CD8-positive, alpha-beta memory T cell (primary cell): ENCODE measurements at places on chromosomes 7 and 10.

DNA sequence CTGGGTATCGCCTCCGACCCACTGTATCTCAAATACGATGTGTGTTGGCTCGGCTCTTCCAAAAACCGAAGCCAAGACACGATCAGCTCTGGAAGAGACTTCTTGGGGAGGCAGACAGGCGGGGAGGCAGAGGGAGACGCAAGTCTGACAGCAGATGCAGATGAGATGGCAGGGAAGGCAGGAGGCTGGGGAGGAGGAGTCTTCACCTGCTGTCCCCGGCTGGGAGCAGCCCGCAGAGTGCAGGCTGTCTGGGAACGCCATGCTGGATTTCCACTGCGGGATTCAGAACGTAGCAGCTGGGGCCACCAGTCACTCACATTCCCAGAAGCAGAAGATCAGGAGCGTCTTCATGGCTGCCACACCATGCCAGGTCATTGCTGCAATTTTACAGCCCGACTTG is 29.4 kb downstream of the CTBP2 start:
- DNase-seq, result no peak

GRCh38 chr7:102146122-102146521 is 140.5 kb upstream of the SH2B2 start:
- DNase-seq, result no peak

GRCh38 chr10:50379616-50380015 is 128.3 kb upstream of the ASAH2 start:
- no peak for DNase-seq

DNA sequence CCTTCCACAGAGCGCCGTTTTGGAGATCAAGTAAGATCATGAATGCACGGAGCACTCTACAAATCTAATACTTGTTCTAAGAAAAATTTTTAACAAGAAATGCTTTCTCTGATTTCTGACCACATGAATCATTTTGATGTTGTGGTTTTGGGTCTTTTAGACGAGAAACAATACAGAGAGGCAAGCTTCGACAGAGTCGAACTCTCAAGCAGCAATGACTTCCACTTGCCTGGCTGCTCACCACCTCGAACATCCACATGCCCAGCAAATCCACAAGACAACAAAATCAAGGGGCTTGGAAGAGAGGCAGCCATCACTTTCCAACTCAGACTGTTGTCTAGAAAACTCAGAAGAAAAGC is 69.4 kb upstream of the GSDME start:
- peak; percentile 26 for DNase-seq

DNA sequence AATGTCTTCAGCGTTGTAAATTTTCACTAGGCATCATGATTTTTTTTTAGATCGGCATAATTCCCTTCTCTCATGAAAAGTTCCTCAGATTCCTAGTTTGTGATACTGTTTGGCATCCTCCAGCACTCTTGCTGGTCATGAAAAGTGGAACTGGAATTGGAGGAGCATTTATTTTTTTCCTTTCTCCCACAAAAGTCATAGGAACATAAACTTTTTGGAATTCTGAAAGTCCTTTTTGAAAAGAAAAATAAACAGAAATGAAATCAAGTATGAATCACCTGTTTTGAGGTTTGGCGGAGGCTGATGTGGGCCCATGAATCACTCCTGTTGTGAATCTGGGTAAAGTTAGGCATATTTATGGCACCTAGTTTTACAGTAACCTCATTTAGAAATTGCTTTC is 17.7 kb downstream of the CACNB2 start:
- DNase-seq, result no peak

- DNase-seq, result no peak
Observed at GRCh38 chr10:94213980-94214379, 148.8 kb downstream of the NOC3L start.

DNA sequence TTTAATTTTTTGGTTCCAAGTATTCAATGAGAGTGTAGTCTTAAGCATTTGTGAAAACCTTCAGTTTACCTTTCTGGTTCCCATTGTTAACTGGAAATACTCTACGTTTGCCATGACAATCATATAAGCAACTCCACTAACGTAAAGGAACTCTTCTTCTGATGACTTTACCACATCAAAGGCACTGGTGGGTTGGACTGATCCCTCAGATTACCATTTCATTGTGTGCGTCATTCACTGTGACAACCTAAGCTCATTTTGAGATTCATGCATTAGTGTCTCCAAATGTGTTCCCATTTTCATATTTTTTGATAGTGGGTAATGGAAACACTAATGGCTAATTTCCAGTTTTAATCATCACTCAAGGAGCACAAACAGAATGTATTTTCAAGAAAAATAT is 119.9 kb upstream of the COL1A2 start:
- no peak for DNase-seq

- DNase-seq, result no peak
Observed at GRCh38 chr10:69738071-69738470, 63.6 kb upstream of the COL13A1 start.

GRCh38 chr10:124124769-124125161 is 31.4 kb upstream of the CHST15 start:
- DNase-seq, result no peak

DNA sequence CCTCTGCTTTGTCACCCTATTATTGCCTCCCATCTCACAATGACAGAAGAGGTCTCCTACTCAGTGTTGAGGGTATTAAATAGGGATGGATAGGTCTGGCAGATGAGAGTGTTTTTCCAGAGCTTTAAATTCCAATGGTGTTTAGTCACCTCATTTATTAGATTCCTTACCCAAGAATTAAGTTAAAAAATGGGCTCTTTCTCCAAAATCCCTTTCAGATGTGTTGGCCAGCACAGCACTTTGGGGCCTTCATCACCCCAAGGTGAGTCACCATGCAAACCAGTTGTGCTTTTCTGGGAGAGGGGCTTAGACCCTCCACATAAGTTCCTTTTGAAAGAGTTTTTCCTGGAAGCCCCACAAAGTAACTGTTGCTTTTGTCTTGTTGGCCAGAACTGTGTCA is 78.4 kb downstream of the CYP26A1 start:
- DNase-seq, result no peak
